Right cardiac atrium (tissue), 5 donors: ENCODE measurements at places on chromosomes 7 and 10.

DNA sequence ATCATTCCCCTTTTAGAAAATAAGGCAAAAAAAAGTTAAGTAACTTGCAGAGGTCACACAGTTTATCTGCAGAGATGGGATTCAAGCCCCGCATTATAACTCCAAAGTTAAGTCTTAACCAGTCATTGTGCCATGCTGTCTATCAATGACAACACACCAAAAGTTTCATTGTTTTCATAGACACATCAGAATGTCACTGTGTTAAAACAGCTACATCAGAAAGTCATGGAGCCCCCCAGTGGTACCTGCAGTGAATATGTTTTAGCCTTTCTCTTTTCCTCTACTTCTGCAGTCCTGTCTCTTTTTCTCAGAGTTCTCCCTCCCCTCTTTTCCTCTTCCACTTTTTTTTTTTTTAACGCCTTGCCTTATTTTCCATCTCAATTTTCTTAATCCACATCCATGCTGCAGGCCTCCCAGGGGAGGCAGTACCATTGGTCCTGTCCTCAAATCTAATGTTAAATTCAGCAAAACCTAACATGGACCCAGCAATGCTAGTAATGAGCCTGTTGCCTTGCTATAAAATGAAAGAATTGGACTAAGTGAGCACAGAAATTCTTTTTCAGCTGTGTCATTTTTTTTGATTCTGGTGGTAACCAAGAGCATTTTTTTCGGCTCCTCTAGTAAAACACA is 3.8 kb upstream of the NRCAM start:
- DNase-seq: no peak

DNA sequence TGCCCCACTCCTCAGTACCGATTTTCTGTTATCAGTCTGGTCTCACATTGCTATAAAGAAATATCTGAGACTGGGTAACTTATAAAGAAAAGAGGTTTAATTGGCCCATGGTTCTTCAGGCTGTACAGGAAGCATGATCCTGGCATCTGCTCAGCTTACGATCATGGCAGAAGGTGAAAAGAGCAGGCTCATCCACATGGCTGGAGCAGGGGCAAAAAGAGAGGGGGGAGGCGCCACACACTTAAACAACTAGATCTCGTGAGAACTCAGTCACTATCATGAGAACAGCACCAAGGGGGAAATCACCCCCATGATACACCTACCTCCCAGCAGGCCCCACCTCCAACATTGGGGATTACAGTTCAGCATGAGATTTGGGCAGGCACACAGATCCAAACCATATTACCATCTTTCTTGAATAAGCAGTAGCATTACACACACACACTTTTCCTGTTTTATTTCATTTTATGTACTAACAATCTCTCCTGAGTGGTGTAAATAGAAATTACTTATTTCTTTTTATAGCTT is 53.3 kb downstream of the TRIM24 start:
- no peak for DNase-seq

DNA sequence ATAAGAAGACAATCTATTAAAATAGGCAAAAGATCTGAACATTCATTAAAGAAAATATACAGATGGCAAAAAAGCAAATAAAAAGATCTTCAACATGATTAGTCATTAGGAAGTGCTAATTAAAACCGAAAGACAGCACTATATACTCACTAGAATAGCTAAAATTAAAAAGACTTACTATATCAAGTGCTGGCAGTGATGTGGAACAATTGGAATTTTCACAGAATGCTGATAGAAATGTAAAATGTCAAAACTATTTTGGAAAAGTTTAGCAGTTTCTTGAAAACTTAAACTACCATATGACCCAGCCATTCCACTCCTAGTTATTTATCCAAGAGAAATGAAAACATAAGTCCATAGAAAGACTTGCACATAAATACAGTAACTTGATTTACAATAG is 25.0 kb upstream of the TLL2 start:
- DNase-seq: no peak

- DNase-seq: no peak
Observed at GRCh38 chr7:20157456-20157855, 59.7 kb downstream of the MACC1 start.

- DNase-seq: no peak
Observed at GRCh38 chr7:1340031-1340430, 107.4 kb downstream of the UNCX start.

GRCh38 chr10:114301951-114302710 is 63.1 kb downstream of the VWA2 start:
- DNase-seq: peak; percentile 58

DNA sequence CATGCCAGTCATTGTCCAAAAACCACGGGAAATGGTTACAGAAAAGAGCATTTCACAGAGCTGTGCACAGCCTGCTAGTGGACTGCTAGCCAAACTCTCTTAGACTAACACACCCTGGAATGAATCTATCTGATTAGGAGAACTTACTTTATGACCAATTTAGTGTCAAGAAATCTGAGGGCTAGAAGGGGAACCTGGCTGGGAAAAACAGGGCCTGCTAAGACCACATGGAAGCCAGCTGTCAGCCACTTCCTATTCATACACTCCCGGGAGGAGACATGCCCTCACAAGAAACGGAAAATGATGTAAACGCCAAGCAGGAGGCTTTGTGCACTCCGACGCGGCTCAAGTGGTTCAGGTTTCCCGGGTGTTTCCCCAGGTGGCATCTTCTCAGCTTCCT is 54.8 kb downstream of the MPP7 start:
- no peak for DNase-seq

DNA sequence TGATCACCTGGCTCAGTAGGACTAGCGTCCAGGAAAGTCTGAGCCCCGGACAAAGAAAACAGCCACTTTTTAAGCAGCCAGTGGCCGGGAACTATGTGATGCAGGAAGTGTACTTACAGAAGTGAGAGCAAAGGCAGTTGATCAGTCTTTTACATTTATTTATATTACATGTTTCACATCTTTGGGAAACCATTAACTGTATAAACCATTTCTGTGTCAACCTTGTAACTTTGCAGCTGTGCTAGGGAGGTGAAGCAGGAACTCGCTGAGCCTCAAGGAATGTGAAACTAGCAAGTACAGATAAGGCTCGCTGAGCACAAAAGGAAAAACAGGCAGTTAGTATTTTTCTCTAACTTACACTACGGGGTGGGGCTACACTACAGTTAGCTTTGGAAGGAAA is 39.9 kb upstream of the HECW1 start:
- DNase-seq: no peak

- peak; percentile 44 for DNase-seq
Observed at GRCh38 chr10:110681023-110681681, 37.0 kb downstream of the RBM20 start.

DNA sequence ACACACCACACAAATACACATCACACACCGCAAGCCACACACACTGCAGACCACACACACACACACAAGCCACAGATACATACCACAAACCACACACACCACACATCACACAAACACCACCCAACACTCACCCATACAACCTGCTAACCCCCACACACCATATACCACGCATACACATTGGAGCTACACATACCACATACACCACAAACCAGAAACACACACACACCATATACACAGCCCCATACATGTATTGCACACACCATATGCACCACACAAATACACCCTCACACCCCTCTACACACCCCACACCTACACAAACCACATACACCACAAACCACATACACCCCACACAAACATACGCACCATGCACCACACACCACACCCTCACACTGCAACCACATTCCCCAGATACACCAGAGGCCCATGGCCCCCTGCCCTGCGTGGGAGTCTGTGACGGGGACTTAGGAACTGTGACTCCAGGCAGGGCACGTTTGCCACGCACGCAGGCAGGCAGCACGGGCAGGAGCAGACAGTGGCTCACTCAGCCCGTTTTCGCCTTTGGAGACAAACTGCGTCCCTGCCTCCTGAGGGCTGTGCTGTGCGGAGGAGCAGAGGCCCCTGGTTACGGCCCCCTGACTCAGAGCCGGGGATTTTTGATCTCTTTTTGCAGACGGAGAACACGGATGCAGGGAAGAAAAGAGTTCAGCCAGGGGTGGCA is 52.6 kb downstream of the TMEM209 start:
- no peak for DNase-seq

GRCh38 chr10:33539116-33539515 is 204.6 kb upstream of the NRP1 start:
- DNase-seq: no peak

GRCh38 chr10:3579845-3580244 is 205.2 kb downstream of the KLF6 start:
- no peak for DNase-seq

GRCh38 chr10:96947036-96947435 is 114.9 kb downstream of the LCOR start:
- no peak for DNase-seq

- DNase-seq: no peak
Observed at GRCh38 chr10:28587270-28587969, 54.5 kb downstream of the WAC start.

DNA sequence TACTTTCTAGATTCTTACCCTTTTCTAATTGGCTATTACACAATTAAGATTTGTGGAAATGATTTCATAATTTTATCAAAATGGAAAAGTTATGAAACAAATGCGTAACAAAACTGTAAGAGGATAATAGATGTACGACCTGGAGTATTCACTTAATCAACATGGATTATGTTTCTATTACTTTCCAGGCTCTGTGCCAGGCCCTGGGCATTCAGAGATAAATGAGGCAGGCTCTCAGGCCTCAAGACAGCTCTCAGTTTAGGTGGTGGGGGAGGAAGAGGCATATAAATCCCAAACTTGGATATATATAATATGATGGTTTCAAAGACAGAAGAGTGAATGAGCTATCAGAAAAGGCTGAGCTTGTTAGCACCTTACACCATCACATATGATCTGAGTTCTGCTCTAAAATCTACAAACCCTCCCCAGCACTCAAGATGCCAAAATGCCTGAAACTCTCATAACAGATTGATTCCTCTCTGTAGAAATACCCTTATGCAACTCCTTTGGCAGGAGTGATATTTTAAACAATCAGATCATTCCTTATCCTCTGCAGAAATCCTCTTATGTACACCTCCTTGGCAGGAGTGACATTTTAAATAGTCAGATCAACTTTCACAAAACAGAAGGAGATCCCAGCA is 42.5 kb downstream of the ACBD5 start:
- DNase-seq: no peak

- no peak for DNase-seq
Observed at GRCh38 chr10:128102480-128103228, 23.6 kb downstream of the MKI67 start.

DNA sequence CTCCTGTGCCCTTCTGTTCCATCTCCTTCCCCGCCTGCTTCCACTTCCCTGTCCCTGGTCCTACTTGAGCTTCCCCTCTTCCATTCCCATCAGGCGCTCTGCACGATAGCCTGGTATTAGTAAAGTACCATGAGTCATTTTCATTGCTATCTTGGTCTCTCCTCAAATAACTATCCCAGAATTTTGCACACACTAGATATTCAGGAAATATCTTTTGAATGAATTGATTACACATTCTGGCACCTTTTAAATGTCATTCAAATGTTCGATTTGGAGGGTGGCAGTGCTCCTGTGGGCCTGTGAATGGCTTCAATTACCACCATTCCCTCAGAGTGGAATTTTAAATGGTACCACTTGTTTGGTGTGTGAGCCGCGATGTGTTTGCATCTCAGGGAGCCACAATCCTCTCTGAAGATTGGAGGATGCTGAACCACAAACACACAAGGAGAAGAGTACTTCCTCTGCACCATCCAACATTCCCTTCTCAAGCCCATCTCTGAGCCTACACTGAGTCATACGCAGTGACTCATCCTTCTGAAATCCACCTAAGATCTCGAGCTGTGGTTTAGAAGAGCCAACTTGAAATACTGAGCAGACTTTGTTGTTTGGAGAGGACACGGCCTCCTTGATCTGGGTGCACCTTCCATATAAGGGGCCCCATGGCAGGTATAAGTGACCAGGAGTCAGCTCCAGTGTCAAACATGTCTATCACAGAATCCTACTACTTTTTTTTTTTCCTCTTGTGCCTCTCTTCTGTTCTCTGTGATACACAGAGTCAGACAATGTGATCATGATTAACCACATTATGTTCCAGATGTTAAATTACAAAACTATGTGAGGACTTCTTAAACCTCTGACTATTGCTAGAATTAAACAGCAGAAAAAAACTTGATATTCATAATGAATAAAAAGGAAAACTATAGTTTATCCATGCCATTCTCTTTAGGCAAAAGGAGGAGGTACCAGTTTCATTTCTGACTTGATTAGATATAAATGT is 81.9 kb downstream of the BMPER start:
- DNase-seq: no peak

- DNase-seq: no peak
Observed at GRCh38 chr10:105413997-105414396, 772.9 kb downstream of the SORCS3 start.

- no peak for DNase-seq
Observed at GRCh38 chr10:63171255-63171855, 38.2 kb downstream of the NRBF2 start.

GRCh38 chr7:30974605-30975255 is 11.0 kb downstream of the GHRHR start:
- peak; percentile 67 for DNase-seq

GRCh38 chr10:89163265-89163995 is 43.7 kb downstream of the CH25H start:
- peak; percentile 39 for DNase-seq

- DNase-seq: peak; percentile 65
Observed at GRCh38 chr7:152759949-152760853, 649 bp downstream of the ACTR3B start.

GRCh38 chr7:12640299-12641096 is 46.9 kb upstream of the ARL4A start:
- no peak for DNase-seq

GRCh38 chr7:336810-337566 is 47.0 kb downstream of the FOXL3 start:
- peak; percentile 32 for DNase-seq

DNA sequence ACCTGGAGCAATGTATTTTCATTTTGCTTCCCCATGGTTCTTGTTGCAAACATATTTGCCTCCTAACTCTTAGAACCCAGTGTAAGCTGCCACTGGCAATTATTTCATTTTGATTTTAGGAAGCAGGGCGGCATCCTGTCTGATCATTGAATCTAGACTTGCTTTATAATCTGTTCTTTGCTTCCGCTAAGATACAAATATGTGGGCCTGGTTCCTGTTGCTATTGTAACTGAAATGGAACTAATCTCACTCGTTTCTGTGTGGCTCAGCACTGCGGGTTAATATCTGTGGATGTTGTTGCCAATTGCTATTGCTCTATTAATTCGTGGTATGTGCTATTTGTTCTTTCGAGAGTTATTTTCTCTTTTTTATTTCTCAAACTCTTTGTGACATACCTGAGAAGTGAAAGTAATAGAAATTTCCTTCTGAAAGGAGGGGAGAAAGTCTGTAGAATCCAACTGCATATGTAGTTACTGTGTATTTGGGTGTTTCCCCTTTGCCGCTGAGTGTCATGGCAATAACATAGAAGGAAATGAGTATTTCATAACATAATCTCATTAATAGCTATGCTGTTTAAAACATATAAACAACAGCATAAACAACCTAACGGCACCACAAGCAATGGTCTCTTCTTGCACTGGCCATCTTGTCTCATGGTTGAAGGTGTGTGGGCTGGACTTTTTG is 62.4 kb downstream of the FZD1 start:
- DNase-seq: no peak

DNA sequence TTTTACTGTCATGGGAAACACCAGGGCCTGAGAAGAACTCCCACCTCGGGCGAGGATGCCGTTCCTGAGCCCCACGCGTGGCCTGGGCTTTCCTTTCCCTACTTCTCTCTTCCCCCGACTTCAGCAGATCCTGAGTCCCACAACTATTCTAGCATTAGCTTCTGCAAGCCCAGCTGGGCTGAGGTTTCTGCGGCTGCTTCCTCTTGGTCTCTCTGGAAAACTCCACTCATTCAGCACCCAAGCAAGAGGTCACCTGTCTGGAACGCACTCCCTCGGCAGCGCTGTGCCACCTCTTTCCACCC is 761 bp upstream of the DOCK1 start:
- DNase-seq: no peak
